Fibroblast of villous mesenchyme (primary cell): ENCODE measurements at places on chromosomes 12 and 14. TPM values are rescaled to one million over a fixed set of nuclear protein-coding genes. Genes with fewer than 3 reads are reported as not detected.

DNA sequence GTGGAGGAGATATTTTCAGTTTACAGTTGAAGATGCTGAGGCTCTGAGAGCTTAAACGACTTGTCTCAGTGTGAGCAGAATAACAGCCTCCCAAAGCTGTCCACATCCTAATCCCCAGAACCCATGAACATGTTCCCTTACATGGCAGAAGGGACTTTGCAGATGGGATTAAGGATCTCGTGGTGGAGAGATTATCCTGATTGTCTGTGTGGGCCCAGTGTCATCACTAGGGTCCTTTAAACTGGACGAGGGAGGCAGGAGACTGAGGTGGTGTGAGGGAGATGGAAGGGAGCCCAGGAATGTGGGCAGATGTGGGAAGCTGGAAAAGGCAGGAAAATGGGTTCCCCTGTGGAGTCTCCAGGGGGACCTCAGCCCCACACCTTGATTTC, 9.6 kb upstream of the KRT80 start:
- no peak for DNase-seq

DNA sequence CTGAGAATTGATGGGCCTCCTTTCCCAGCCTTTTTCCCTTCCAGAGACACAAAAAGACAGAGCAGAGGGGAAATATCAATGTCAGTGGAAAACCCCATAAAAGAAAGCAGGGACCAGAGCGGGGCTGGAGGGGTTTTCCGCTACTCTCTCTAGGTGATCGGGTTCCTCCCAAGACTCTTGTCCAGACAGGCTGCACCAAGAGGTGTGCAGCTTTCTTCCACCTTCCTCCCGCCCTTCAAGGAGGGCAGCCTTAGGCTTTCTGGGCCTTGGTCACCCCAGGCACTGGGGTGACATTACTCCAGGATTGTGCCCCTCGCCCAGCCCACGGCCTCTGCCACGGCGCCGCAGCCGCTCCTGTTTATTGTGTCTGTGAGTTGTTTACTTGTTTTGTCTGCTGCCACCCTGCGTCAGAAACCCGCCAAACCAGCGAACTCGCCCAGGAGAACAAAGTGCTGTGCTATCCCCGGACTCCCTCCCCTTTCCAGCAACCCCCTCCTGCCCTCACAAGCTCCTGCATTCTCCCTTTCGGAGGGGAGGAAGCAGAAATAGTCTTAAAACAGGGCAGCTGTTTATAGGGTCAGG, 6.7 kb upstream of the HOXC6 start:
- no peak for DNase-seq

DNA sequence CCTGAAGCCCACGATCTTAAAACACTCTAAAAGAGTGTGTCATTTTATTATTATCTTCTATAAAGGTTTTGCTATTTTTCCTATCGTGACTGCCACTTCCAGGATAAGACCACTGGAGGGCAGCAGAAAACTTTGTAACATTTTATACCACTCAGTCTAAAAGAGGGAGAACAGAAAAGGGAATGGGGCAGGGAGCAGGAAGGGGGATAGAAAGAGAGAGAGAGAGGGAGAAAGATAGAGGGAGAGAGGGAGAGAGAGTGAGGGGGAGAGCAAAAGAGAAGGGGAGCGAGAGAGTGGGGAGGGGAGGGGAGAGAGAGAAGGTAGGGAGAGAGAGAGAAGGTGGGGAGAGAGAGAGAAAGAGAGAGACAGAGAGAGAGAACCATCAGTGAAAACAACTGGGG, 2.0 kb upstream of the ART4 start:
- DNase-seq: peak; percentile 71

DNA sequence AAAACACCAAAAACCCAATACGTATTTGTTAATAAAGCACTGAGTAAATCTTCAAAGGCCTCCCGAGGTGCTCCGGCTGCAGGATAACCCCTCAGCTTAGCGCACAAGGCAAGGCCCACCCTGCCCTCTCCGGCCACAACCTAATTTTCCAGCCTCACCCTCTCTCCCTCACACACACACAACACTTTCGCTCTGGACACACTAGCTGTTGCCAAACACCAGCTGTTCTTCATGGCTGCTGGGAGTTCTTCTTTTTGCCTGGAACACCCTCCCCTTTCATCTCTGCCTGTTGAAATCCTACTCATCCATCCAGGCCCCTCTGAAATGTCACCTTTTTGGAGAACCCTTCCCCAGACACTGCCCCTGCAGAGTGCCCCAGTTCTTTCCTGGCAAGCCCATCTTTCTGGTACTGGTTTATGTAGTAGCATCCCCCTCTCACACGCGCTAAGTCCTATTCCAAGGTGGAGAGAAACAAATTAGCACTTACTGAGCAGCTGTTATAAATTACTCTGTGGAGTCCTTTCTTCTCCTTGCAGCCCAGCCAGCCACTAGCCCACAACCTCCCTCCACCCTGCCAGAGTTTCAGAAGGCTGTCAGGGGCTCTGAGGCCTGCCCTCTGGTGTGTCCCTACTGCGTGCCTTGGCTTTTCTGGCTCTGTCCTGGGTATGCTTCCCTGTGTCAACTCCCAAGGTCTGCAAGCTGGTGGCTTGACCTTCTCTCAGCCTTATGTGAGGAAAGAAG, 805 bp upstream of the CRACR2A start:
- peak; percentile 38 for DNase-seq

GRCh38 chr12:65100140-65100539, 21.0 kb downstream of the WIF1 start:
- DNase-seq: no peak

Gene CARMIL3
- total RNA-seq: not detected in 2 replicates
